CD4-positive, alpha-beta T cell treated with Interleukin-15 for 4 hours (primary cell): ENCODE measurements at places on chromosomes 1 and 21.
A peak's percentile ranks its signal among the peaks of the same experiment; 100 is the strongest.

DNA sequence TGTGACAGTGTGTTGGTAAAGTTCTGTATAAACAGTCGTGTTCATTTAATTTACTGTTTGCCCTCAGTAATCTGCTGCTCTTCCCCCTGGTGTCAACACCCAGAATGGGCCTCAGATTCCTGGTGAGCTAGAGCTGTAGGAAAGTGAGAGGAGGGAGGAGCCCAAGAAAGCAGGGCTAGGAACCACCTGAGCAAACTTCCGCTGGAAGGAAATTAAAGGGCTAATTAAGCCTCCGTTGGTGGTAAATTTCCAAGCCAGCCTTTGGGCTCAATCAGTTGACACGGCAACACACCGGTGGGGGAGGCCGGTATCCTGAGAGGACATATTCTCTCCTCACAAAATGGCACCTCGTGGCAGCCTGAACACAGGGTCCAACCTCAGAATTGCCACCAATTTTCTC lies 32.9 kb downstream of the RAB3B start:
- DNase-seq = no peak

DNA sequence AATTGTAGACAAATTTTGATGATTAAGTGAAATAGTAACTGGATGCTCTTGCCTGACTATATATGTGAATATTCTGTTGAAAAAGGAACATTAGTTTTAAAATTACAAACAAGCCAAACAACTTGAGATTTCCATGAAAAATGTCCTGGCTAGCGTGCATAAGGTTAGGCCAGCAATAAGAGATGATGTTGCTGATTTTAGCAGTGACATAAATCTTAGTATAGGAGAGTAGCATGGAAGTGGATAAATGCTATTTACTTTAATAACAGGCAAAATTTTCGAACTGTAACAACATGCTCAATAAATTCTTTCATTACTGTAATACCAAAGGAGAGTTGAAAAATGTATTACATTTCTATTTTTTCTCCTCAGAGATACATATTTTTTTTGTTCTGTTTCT lies 266.6 kb downstream of the LRRC7 start:
- no peak for DNase-seq

DNA sequence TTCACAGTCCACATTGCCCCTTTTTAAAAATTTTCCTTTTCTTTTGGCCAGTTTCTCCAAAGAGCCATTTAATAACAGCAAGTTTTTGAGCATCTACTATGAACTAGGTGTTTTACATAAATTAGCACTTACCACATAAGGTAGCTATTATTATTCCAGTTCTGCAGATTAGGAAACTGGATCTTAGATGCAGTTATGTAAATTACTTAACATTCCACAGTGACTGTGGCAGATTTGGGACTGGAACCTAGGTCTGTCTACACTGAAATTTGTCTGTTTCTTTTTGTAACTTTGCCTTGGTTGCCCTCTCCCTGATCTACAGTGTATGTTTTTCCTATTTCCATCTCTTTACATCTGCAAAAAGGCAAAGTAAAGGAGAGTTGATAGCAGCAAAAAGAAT lies 164.8 kb upstream of the ATP1B1 start:
- DNase-seq = no peak

GRCh38 chr21:41858466-41859296 lies 20.5 kb downstream of the PRDM15 start:
- DNase-seq = no peak

- DNase-seq = peak; percentile 15
Observed at GRCh38 chr1:59697150-59697800, 117.5 kb upstream of the HOOK1 start.

GRCh38 chr1:231264642-231265041 lies 23.6 kb downstream of the GNPAT start:
- DNase-seq = no peak

GRCh38 chr1:229410692-229411433 lies 23.0 kb downstream of the ACTA1 start:
- DNase-seq = no peak

DNA sequence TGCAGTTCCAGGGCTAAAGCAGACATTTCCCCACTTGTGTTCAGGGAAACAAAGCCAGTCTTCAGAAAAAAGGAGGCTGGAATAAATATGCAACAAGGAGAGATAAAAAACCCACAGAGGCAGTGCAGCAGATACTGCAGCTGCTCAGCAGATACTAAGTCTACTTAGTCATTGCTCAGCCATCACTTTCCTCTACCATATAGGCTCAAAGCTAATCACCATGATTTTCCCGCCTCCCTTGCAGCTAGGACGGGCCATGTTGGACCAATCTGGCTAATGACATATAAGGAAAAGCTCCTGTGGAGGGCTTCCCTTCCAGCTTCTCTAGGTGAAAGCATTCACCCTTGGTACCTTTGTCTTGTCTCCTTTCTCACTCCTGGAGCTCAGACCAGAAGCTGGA lies 10.0 kb upstream of the EFHD2 start:
- no peak for DNase-seq

DNA sequence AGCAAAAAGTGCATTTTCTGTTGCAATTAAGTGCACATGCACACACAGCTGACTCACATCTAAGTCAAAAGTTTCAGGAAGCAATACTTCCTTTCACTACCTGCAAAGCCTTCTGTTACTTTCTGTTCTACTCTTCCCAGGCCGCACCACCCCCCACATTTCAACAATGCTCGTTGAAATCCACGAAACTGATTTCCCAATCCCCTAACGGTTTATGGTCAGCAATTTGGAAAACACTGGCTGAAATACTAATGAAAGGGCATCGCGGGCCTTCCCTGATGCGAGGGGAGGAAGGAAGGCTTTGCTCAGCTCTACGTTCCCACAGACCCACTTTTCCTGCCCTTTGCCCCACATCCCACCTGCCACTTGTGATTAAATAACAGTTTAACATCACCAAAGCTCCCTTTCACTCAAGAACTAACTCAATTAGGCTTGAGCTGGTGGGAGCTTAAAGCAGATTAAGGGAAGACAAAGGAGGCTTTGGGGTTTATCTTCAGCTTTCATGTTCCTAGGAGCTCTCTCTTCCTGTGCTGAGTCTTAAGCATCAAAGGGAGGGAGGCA lies 243.2 kb upstream of the RAB4A start:
- DNase-seq = peak; percentile 21

- no peak for DNase-seq
Observed at GRCh38 chr1:38806090-38806489, 53.5 kb downstream of the RRAGC start.

- no peak for DNase-seq
Observed at GRCh38 chr1:33517596-33518250, 45.3 kb downstream of the ZSCAN20 start.

GRCh38 chr21:45015469-45015860 lies 58.9 kb upstream of the ADARB1 start:
- no peak for DNase-seq

DNA sequence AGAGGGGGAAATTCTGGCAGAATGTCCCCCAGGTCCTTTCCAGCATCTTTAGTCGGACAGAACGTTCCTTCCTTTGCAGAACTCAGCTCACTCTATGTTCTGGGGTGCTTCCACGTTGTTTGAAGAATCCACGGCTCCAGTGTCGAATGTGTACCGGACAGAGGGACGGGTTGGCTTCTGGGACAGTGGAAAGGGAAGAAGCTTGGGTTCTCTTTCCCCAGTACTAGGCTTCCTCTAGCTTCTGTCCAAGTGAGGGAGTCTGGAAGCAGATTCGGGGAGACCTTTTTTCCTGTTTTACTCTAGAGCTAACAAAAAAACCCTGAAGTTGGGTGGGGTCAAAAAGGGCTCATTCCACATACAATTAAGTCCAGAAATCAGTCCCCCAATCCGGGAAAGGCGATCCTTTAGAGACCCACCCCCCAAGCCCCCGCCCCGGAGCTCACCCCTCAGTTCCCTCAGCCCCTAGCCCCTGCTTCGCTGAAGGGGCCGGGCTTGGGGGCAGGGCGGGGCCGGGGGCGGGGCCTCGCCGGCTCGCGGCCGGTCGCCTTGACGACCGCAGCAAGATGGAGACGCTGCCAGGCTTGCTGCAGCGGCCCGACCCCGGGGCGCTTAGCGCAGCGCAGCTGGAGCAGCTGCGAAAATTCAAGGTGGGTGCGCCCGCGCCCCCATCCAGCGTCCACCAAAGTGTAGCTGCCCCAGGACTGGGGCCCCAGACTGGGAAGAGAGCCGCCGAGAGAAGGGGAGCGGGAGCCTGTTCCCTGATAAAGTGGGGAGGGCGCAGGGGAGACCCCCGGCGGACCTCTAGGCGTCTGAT lies at the start of gene RIIAD1:
RIIAD1 (plus strand) TSS at position 549 of the 814 bp plus-strand sequence; CDS start at position 564, 15 bp downstream.
- peak; percentile 41 for DNase-seq

GRCh38 chr1:7501723-7502603 lies 269.1 kb upstream of the VAMP3 start:
- DNase-seq = no peak

GRCh38 chr1:9086045-9086444 lies 16.6 kb upstream of the SLC2A5 start:
- no peak for DNase-seq

DNA sequence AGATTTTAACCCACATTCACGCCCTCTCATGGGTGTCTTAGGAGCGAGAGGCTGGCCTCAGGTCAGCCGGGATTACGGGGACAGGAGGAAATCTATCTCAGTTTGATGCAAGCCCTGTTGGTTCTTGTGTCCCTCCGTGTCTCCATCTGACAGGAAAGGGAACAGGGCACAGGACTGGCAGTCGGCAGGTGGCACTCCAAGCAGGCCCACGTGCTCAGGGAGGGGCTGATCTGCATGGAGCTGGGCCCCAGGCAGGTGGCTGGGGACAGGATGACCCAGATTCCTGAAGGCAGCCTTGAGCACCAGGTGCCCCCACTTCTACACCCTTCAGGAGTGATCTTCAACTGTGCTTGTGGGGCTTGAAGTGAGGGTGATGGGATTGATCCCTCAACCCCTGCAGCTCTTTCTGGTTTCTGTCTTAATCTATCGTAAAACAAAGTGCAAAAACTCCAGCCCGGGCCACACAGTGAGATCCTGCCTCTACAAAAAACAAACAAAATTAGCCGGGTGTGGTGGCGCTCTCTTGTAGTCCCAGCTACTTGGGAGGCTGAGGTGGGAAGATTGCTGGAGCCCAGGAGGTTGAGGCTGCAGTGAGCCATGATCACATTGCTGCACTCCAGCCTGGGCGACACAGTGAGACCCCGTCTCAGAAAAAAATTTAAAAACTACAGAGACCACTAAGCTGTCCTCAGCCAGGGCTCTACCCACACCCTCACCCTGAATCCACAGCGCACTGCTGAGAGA lies 8.3 kb downstream of the PLEKHG5 start:
- DNase-seq = no peak

DNA sequence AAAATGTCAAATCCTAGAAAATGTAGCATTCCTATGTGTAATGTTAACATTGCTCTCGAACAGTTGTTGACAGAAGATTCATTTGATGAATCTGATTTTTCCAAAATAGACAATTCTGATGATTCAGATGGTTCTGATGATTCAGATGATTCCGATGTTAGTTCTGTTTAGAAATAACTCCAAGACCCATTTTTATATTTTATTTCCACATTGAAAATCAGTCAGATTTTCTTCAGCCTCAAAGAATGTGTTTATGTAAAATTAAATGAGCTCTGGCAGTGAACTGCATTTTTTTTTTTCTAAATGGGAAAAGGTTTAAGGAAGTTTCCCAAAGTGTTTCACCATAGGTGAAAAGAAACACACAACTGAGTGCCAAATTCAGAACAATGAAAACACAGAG lies 136.5 kb downstream of the TSEN15 start:
- DNase-seq = no peak
